ENCODE measurements at places on chromosomes 3 and 15. TPM values are rescaled to one million over a fixed set of nuclear protein-coding genes. Genes with fewer than 3 reads are reported as not detected.
A peak's percentile ranks its signal among the peaks of the same experiment; 100 is the strongest.

The RASGRP1 gene
- 1.0 TPM for total RNA-seq

The GOLGA6A gene
- not detected for total RNA-seq

The SLC24A5 gene
- not detected for total RNA-seq

The SLC12A8 gene
- total RNA-seq, result 0.92 TPM

The PLSCR2 gene
- total RNA-seq, result not detected

The NR2E3 gene
- not detected for total RNA-seq

The ZSCAN2 gene
- 5.0 TPM for total RNA-seq

The CCK gene
- total RNA-seq, result not detected

The TMEM158 gene
- 0.44 TPM for total RNA-seq

The CD276 gene
- total RNA-seq, result 77.5 TPM

The SOX2 gene
- total RNA-seq, result 0.21 TPM

The ESYT3 gene
- 0.91 TPM for total RNA-seq

The TM6SF1 gene
- 19.0 TPM for total RNA-seq

DNA sequence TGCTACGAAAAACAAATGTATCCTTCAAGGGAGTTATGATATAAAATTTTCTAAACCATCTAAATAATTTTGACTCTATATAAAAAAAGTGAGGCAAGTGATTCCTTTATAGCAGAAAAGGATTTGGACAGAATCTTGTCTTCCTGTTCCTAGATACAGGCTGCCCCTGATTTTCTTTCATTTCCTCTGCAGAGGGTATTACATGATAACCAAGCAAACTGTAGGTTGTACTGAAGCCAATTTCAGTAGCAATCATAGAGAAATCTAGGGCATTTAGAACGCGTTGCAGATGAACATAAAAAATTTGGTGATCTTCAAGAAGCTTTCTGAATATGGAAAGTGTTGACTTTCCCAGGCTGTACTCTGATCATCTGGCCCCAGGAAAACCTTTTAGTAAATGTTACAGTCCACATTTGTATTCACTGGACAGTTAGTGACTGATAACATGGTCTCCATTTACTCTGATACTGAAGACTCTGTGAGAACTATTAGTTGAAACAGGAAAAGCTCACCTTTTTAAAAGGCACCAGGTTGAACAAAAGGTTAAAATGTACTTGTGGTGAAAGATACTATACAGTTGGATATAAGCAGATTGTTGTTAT is 9.1 kb upstream of the UTS2B start:
- no peak for DNase-seq

DNA sequence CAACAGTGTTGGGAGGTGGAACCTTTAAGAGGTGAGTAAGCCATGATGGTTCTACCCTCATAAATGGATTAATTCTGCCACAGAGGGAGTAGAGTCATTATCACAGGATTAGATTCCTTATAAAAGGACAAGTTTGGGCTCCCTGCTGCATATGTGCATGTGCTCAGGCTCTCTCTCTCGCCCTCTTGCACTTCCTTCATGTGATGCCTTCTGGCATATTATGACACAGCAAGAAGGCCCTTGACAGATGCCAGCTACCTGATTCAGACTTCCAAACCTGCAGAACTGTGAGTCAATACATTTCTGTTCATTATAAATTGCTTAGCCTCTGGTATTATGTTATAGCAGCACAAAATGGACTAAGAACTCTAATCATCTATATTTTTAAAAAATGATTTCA is 205.3 kb downstream of the CTNNB1 start:
- DNase-seq, result no peak

DNA sequence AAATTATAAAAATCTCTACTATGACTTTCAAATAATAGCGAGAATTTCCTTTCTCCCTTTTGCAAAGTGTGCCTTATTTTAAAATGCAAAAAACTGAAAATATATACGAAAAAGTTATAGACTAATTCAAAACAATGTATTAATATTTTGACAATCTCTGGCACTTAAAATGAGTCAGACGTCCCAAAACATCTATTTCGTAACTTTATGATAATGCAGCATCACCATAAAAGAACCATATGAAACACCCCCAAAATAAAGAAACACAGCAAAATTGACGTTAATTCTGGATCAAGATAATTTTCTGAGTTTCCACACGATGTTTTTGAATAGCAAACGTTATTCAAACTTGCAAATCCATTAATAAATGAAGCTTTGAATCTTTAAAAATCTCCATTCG is 1.0 kb downstream of the COPS2 start:
- no peak for DNase-seq

- no peak for DNase-seq
Observed at GRCh38 chr3:11384074-11384473, 111.9 kb downstream of the ATG7 start.

GRCh38 chr3:61415201-61415600 is 146.2 kb upstream of the PTPRG start:
- no peak for DNase-seq

GRCh38 chr15:91801836-91802534 is 51.5 kb upstream of the SLCO3A1 start:
- no peak for DNase-seq

GRCh38 chr3:150830094-150830681 is 67.2 kb upstream of the SIAH2 start:
- DNase-seq, result no peak

DNA sequence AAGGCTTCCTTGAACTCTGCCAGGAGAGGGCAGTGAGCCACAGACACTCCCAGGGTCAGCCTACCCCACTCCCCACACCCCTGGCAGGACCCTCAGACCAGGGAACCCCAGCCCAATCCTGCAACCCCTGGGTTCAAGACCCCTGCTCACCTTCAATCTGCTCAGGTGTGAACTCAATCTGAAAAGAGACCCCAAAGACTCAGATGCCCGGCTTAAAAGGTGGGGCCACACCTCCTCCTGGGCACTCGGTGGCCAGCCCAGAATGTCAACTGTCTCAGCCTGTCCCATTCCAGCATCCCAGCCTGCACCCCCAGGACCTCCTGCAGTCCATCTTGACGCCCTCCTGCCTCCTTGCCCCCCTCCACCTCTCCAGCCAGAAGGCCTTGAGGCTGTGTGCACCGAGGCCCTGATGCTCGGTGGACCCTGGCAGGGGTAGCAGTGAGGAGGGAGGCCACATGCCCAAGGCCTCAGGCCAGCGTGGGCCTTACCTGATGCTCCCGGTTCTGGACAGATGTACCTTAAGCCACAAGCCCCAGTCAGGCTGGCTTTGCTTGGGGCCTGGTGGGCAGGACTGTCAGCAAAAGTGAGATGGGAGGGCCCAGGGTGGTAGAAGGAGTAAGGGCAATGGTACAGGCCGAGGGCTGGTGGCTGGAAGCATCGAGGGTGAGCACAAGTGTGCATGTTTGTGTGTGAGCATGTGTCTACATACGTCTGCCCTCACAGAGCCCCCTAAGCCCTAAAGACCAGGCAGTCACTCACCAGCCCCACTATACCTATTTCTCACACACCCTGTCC is 2.2 kb downstream of the MYL3 start:
- peak; percentile 17 for DNase-seq

GRCh38 chr3:36846406-36846805 is 82.1 kb upstream of the DCLK3 start:
- no peak for DNase-seq

- no peak for DNase-seq
Observed at GRCh38 chr3:194772241-194773000, 86.7 kb downstream of the FAM43A start.

- no peak for DNase-seq
Observed at GRCh38 chr3:78993375-78993774, 774.4 kb downstream of the ROBO1 start.

DNA sequence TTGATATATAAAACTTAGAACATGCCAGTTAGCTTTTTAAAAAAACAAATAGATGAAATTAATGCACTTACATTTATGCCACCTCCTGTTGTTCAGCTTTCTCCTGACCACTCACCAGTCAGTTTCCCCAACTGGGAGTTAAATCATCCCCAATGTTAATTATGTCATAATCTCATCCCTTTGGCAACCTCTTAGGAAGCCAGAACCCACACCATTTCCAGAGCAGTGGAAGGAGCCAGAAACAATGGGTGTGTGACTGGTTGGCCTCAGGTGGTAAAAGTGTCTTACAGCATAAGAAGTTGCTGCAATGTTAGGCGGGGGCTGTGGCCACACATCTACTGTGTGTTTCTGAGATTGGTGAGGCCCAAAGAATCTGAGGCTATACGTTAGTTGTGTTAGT is 46.5 kb upstream of the MITF start:
- DNase-seq, result no peak

DNA sequence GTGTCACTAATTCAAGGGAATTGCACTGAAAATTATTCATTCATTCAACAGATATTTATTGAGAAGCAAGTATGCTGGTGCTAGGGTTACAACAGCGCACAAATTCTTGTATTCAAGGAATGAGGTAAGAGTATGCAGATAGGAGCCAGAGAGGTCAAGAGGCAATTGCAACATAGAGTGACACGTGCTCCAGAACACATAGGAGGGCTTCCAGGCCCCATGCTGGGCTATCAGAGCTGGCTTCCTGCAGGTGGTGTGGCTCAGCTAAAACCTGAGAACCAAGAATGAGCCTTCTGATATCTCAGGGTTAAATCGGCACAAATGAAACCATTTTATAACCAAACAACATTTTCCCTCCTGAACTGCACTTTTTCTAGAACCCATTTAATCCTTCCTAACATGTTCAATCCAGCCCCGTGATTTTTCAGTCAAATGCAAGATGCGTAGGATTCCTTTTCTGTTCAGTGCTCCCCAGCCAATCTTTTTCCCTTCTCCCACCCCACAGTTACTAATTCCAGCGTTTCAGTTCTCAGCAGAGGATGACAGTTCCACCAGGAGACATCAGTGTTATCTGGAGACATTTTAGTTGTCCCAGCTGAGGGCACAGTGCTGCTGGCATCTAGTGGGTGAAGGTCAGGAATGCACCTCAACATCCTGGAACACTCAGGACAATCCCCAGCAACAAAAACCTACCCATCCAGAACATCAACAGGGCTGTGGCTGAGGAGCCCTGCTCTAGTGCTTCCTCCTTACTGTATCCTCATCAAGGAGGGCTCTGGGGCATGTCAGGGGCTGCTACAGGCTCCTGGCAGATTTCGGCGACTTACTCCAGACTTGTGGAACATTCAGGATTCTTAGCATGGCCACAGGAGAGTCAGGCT is 13.1 kb downstream of the CCR5AS start:
- DNase-seq, result no peak

DNA sequence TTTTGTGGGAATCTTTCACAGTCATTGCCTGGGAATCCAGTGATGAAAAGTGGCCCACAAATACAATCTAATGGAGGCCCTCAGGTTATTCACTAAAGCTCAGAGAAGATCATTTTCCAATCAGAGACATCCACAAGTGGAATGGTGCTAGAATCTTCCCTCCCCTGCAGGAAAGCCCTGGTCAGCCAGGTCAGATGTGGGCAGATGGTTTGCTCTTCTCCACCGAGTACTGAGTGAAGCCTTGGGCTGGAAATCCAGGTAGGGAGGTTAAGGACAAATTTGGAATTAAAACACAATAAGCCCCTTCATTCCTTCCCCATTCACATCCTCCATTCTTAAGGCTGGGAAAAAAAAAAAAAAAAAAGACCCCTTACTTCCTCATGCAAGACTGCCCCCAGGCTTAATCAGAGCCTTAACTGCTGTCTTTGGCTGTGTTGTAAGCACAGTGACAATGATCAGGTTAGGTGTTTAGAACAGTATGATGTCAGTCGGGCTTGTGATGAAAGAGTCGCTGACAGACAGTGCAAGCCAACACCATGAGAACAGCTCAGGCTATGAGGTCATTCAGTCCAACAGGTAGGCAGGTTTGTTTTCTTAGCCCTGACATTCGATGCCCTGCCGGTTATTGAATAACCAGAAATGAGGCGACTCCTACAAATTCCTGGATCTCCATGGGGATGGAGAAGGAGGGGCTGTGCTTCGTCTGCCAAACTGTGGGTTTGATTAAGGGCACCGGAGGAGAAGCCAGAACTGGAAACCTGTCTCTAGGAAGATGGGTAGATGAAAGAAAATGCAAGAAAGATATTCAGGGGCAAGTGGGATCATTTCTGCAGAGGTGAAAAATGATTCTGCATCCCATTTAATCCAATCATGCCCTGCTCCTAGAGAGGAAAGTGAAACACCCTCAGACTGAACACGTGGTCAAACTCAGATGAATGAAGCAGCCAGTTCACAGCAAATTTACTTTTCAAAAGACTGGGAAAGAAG is 23.5 kb upstream of the HES1 start:
- no peak for DNase-seq

GRCh38 chr3:37397396-37397795 is 223.0 kb upstream of the LRRFIP2 start:
- no peak for DNase-seq

- no peak for DNase-seq
Observed at GRCh38 chr3:33438284-33438668, 1.9 kb downstream of the UBP1 start.

- DNase-seq, result no peak
Observed at GRCh38 chr3:2517500-2518172, 419.0 kb downstream of the CNTN4 start.

DNA sequence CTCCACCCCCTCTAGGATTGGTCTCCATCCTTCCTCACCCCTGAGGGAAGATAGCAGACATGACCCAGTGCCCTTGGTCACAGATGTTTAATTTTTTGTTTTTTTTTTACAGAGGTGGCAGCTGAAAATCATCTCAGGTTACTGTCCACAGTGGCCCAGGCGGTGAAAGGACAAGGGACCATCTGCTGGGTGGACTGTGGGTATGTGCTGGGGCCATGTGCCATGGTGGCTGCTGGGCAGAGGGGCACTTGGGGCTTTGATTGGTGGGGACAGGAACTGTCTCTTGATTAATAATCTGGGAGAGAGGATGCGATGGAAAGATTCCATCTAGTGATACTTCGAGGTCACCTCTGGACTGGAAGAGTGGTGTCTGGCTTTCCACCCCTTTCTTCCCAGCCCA is 25.4 kb downstream of the PDIA5 start:
- no peak for DNase-seq

GRCh38 chr3:171290680-171291079 is 169.5 kb downstream of the TNIK start:
- no peak for DNase-seq

GRCh38 chr3:32105291-32106131 is 909 bp upstream of the GPD1L start:
- no peak for DNase-seq

DNA sequence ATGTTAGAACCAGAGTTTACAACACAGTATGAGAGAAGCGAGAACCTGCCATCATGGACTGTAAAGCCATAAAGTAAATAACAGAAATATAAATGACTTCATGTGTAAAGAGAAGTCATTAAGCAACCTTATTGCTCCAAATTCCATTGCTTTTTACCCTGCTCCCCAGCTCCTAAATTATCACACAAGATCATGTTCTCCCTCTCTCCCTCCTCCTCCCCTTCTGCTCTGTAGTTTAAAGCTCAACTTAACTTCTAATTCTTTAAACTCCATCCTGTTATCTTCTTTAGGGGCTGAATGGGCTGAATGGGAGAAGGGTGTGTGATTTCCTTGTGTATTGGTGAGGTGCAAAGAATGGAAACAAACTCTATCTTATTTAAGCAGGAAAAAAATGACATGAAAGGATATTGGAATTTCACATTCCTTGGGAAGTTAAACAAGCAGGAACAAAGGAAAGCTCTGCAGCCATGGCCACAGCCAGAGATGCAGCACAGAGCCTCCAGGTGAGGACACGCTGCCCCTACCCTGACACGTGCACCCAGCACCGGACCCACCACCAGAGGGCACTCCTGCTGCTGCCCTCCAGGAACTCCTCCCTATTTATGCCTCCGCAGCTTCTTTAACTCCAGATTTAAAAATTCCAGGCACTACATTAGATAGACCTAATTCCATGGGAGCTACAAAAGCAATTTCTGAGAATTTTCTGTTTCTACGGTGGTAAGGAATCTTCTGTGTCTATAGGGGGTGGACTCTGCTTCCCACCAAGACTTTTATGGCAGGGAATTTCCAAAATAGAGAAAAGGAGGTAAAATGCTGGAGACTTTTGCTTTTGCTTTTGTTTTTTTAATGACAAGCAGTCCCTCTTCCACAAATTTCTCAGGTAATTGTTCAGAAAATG is 76.9 kb upstream of the ABI3BP start:
- DNase-seq, result peak; percentile 38
